ENCODE measurements at places on chromosomes 2 and 18. TPM values are rescaled to one million over a fixed set of nuclear protein-coding genes. Genes with fewer than 3 reads are reported as not detected.

- no peak for DNase-seq
- H3K27ac ChIP-seq, result peak overlapping the region; percentile 83
- no peaks in the 10 kb centered on the region for H3K27me3 ChIP-seq
- peaks cover 59% of the 10 kb centered on the region for H3K4me1 ChIP-seq
These were observed 4.7 kb downstream of the CREB1 start for GRCh38 chr2:207534417-207534816.

Gene RAB6C
- total RNA-seq, result not detected

- no peak overlapping the region for H3K4me3 ChIP-seq
- no peaks in the 10 kb centered on the region for H3K4me1 ChIP-seq
- DNase-seq, result no peak
- no peaks in the 10 kb centered on the region for H3K27me3 ChIP-seq
These were observed 86.6 kb downstream of the MARCO start for GRCh38 chr2:119028327-119029174.

- no peak overlapping the region for H3K4me3 ChIP-seq
- no peaks in the 10 kb centered on the region for H3K4me1 ChIP-seq
- DNase-seq, result no peak
- no peak overlapping the region for H3K27ac ChIP-seq
- H3K36me3 ChIP-seq, result no peaks in the 10 kb centered on the region
These were observed 1206.7 kb upstream of the CDH2 start for GRCh38 chr18:29383311-29384273.

DNA sequence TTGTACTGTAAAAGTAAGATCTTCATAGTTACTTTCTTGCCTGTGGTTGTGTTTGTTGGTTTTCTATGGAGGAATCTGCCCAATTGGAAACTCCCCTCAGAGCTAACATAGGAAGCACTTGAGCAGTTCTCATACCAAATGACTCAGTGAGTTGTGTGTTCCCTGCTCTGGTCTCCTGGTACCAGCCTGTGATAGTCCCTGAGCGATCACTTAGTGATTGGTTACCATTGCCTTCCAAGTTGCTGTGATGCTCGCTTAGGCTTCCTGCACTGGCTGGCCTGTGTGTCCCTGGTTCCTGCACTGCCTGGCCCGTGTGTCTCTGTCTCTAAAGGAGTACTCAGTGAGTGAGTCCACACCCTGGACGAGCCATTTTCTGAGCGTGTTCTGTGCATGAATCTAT, 133.0 kb downstream of the MAP4K4 start:
- H3K4me3 ChIP-seq, result no peak overlapping the region
- H3K27me3 ChIP-seq, result no peaks in the 10 kb centered on the region
- H3K36me3 ChIP-seq, result peaks cover 24% of the 10 kb centered on the region
- no peak for DNase-seq

DNA sequence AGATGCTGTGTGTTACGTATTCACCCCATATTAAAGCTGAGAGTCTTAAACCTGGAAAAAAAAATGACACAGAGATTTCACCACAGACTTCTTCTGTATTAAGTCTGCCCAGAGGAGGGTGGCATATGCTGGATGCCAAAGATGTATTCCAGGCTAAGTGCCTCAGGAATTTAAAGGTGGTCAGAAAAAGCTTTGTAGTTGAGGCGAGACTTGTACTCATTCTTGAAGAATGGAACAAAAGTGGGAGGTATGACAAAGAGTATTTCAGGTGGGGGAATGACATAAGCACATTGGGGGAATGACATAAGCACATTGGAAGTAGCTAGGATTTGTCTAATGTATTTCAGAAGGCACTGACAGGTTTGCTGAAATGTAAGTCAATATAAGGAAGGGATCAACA, 98.6 kb downstream of the BABAM2 start:
- peaks cover 5% of the 10 kb centered on the region for H3K36me3 ChIP-seq
- no peak overlapping the region for H3K27ac ChIP-seq
- no peak overlapping the region for H3K4me3 ChIP-seq
- DNase-seq, result no peak
- no peaks in the 10 kb centered on the region for H3K4me1 ChIP-seq

DNA sequence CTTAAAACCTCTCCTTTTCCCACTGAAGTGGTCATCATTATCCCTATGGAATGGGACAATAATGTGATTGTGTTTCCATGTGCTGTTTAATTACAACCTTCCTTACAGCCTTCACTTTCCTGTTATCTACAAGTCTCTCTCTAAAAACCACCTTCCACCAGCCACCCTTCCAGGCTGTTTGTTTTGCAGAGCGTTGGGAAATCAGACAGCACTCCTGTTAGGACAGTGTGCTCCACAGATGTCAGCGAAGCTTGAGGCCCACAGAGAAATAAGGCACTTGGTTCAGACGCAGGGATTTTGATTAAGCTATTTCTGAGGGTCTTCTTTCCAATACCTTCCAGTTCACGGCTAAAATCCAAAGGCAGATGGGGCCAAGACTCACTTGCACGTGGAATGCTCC, 32.3 kb upstream of the ASPRV1 start:
- H3K36me3 ChIP-seq, result peaks cover 6% of the 10 kb centered on the region
- no peaks in the 10 kb centered on the region for H3K4me1 ChIP-seq
- no peaks in the 10 kb centered on the region for H3K27me3 ChIP-seq
- H3K27ac ChIP-seq, result no peak overlapping the region

- no peak overlapping the region for H3K4me3 ChIP-seq
- no peak for DNase-seq
- no peak overlapping the region for H3K27ac ChIP-seq
These were observed 500.2 kb upstream of the SPRED2 start for GRCh38 chr2:65932571-65932970.

DNA sequence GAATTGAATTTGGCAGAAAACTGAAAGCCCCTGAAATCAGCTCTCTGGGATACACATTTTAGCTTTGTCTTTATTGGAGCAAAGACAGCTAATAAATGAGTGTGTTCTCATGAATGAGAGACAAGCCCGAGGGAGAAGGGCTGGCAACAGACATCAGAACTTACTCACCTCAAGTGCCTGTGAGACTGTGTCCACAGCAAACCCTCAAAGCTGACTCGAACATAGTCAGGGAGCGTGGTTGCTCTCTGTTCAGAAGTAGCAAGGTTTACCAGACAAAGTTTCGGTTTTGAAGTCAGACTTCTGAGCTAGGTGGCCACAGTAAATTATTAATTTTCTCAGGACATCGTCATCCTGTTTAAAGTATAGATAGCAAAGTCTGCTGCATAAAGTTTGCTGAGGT, 207.9 kb downstream of the CMPK2 start:
- no peaks in the 10 kb centered on the region for H3K4me1 ChIP-seq
- no peak for DNase-seq
- H3K4me3 ChIP-seq, result no peak overlapping the region

DNA sequence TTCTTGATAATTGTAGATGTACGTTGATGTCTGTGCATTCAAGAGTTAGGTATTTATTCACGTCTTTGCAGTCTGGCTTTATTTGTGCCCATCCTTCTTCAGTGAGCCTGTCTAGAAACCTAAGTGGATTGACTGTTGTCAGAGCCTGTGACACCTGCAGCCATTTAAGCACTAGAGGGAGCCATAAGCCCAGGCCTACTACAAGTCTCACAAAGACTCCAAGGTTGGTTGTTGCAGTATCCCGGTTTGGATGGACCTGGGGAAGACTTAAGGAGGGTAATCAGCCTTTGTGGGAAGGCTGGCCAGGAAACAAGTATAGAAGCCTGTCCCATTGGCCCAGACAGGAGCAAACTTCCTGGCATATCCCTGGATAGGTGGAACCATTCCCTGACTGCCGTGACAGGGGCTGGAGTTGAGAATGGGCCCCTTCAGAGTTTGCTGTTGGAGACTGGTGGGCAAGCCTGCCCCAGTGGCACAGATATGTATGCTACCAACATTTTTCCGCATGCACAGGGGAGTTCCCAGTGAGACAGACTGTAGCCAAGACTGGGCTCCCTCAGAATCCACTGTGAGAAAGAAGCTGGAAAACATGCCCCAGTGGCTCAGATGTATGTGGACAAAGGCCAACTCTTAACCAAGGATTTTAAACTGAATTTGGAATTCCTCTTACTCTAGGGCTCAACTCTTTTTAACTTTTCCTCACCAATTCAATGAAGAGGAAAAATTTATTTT, 9.3 kb upstream of the LRRC30 start:
- no peak overlapping the region for H3K4me3 ChIP-seq
- DNase-seq, result no peak
- H3K4me1 ChIP-seq, result no peaks in the 10 kb centered on the region
- no peaks in the 10 kb centered on the region for H3K27me3 ChIP-seq

GRCh38 chr2:71797035-71797810, 343.9 kb downstream of the DYSF start:
- H3K4me3 ChIP-seq, result no peak overlapping the region
- no peak overlapping the region for H3K27ac ChIP-seq
- no peaks in the 10 kb centered on the region for H3K4me1 ChIP-seq
- no peaks in the 10 kb centered on the region for H3K27me3 ChIP-seq
- DNase-seq, result no peak

Gene SKOR2
- not detected for total RNA-seq

DNA sequence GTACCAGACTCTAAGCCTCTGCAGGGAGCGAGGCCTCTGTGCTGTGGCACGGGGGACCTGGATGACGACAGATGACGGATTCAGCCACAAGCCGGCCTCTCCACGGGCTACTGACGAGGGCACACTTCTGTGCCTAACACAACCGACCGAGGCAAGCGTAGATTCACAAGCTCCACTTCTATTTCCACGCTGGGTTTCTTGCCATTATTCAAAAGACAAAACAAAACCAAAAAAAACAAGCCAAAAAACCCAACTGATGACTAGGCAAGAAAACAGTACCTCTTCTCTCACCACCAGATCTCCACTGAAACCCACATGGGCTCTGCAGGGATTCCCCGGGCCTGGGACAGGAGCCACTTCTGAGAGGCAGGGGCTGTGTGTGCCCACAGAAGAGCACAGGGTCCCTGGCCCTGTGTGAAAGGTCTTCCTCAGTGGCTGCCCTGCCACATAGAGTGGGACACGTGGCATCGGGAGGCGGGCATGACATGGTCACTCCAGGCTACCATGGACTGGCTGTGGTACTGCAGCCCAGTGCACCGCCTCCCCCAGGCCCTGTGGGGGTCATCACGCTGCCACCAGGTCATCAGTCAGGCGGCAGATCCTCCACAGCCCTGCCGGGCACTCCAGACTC, 254.7 kb downstream of the HDAC4 start:
- H3K36me3 ChIP-seq, result no peaks in the 10 kb centered on the region
- no peak overlapping the region for H3K4me3 ChIP-seq
- DNase-seq, result no peak
- H3K27ac ChIP-seq, result no peak overlapping the region
- H3K27me3 ChIP-seq, result no peaks in the 10 kb centered on the region

Gene FAM110C
- total RNA-seq, result not detected

Gene RMC1
- total RNA-seq, result 71.8 TPM

Gene C2orf15
- total RNA-seq, result 1.0 TPM

DNA sequence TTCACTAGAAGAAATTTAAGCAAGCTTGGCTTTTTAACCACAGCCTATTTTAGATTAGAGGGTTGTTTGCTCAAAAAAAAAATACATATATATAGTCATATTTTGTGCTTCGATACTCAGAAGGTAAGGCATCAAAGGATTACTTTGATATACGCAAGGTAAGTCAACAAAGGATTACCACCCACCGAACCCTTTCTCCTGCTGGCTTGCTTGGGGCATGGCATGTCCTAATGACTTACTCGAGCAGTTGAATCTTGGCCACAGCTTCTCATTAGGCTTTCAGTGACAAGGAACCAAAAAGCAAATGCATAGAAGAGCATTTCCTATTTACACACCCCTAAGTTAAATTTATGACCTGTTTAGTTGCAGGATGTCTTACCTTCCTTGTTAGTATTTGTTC, 295.7 kb downstream of the AGAP1 start:
- no peaks in the 10 kb centered on the region for H3K27me3 ChIP-seq
- no peaks in the 10 kb centered on the region for H3K36me3 ChIP-seq
- H3K27ac ChIP-seq, result no peak overlapping the region
- no peaks in the 10 kb centered on the region for H3K4me1 ChIP-seq

DNA sequence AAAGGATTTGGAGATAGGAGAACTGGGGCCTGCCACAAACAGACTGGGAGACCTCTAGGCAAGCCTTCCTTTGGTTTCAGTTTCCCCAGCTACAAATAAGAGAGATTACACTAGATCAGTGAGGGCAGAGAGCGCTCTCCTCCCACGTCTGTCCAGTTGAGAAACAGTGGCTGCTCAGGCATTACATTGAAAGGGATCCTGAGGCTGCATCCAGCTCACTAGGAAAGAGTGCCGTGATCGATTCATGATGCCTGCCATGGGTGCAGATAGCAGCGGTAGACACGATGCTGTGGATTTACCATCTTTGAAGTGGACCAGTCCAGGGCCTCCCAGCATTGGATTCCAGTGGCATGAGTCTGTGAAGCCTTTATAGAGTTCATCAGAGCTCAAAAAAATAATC, 62.6 kb downstream of the EN1 start:
- H3K4me1 ChIP-seq, result no peaks in the 10 kb centered on the region
- H3K27me3 ChIP-seq, result no peaks in the 10 kb centered on the region
- no peak for DNase-seq
- no peak overlapping the region for H3K27ac ChIP-seq
- no peaks in the 10 kb centered on the region for H3K36me3 ChIP-seq
- H3K4me3 ChIP-seq, result no peak overlapping the region

GRCh38 chr2:162072976-162073887, 783 bp downstream of the DPP4 start:
- H3K27ac ChIP-seq, result no peak overlapping the region
- H3K36me3 ChIP-seq, result no peaks in the 10 kb centered on the region
- H3K4me3 ChIP-seq, result no peak overlapping the region

GRCh38 chr2:22110244-22110651, 986.5 kb downstream of the TDRD15 start:
- H3K4me3 ChIP-seq, result no peak overlapping the region
- no peaks in the 10 kb centered on the region for H3K4me1 ChIP-seq
- no peaks in the 10 kb centered on the region for H3K36me3 ChIP-seq
- H3K27ac ChIP-seq, result no peak overlapping the region
- no peak for DNase-seq
- no peaks in the 10 kb centered on the region for H3K27me3 ChIP-seq
